AML-193 (cell line): ENCODE measurements at places on chromosomes 16 and 17.
A peak's percentile ranks its signal among the peaks of the same experiment; 100 is the strongest.

- DNase-seq = peak; percentile 7
Observed at GRCh38 chr16:19583665-19584300, 28.3 kb downstream of the VPS35L start.

DNA sequence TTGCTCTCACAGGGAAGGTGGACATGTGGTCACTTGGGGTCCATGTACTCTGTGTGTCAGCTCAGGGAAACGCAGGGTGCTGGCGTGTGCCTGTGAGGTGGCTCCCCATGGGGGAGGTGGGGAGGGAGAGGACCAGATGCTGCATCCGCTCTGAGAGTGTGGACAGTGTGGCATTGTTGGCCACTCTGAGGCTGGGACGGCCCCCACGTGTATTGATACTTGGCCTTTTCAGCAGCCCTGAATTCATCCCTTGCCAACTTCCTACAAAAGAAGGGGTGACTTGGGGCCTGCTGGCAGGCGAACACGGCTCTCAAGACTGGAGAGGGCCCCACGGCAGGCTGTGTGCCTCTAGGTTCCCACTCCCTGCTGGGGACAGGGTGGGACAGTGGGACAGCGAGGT is 120.1 kb downstream of the RAB11FIP4 start:
- DNase-seq = no peak

GRCh38 chr17:58329035-58329809 is 627 bp upstream of the TSPOAP1 start:
- DNase-seq = peak; percentile 88

DNA sequence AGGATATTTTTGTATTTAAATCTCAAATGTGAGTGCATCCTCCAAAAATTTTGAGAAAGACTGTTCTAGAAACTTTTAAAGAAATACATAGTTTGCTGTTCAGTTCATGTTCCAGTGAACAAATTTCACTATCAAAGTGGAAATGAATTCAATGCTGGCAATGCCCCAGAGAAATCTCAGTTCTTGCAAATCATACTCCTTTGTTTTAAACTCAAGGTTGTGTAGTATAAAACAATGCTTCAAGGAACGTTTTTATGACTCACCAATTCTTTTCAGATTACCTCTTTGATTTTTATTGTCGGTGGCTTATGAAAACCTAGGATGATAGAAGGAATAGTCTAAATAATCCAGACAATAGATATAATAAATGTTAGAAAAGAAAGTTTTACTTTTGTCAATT is 17.6 kb downstream of the LPCAT2 start:
- no peak for DNase-seq

DNA sequence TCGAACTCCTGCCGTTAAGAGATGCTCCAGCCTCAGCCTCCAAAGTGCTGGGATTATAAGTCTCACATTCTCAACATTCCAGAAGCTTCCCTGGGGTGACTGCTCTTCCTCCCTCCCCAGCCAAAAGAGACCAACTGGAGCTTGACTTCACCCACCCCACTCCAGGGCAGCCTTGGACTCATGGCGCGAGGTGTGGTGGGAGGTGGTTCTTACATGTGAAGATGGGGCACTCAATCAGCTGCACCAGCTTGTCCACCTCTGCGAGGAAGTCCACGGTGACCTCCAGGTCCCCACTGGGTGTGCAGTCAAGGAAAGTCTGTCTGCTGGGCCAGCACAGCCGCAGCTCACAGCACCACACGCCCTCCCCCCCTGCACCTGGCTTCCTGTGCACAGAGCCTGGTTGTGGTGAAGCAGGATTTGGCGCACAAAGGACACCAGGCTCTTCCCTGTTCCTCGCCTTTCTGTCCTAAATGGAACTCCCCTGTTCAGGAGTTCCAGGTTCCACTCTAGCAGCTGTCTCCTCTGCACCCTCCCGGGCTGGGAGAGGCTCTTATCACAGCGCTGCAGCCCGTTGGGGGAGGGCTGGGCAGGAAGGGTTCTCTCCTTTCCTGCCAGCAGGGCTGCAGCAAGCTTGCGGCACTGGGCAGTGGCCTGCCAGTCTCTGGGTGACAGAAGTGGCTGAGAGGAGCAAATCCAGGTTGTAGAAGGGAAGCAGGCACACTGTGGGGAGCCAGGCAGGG is 9.6 kb upstream of the MTSS2 start:
- no peak for DNase-seq

DNA sequence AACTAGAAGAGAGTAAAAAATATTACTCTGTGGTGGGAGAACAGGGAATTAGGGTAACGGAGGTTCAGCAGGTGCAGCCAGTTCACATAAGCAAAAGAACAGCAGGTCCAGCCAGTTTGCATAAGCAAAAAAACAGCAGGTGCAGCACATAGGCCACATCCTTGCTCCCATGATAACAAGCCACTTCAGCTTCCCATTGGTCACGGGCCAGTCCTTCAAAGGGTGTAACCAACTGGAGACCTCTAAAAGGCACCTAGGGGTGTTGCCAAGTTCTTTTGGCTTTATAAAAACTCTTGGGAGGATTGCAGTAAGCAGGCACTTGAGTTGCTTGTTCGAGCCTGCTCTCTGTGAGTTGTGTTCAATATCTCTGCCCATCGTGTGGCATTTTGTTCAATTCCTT is 488.1 kb downstream of the XYLT1 start:
- DNase-seq = no peak

DNA sequence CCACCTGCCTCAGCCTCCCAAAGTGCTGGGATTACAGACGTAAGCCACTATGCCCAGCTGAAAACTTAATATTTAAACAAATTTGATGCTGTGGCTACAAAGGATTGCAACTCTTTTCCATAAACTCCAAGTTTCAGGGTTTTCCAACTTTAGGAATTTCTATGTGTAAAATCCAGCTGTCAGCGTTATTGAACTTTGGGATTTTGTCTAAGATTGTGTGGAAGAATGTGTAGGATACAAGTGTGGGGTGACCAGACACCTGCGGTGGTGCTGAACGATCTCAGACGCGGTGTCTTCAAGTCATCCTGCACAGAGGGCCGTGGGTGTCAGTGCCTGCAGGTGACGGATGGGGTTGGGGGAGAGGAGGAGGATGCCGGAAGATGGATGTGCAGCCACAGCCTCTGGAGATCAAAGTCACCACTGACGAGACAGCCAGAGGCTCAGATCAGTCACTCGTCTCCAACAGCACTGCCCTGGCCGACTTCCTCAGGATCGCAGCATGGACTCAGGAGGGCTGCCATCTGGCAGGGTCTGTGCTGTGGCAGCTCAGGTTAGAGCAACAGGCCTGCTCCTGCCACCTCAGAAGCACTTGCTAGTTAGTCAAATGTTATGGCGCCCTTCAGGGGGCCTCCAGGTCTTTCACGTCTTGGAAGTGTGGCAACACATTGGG is 13.0 kb downstream of the ACSF3 start:
- no peak for DNase-seq

- DNase-seq = no peak
Observed at GRCh38 chr16:4435337-4436067, 9.8 kb downstream of the DNAJA3 start.

DNA sequence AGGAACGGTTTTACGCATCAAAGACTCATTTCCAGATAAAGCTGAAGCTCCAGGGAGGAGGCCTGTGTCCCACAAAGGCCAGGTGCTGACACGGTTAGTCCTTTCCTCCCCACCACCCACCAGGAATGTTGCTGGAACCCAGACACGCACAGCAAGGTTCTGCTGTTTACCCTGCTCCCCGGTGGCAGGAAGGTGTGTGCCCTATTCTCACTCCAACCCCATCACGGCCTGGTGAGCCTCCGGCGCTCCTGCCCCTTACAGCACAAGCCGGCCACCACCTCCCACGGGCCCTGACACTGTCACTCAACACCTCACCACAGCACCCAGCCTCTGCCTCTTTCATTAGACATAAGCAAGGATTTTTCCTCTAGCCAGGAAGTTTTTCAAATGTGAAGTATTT is 47.8 kb downstream of the ANKRD11 start:
- DNase-seq = no peak

DNA sequence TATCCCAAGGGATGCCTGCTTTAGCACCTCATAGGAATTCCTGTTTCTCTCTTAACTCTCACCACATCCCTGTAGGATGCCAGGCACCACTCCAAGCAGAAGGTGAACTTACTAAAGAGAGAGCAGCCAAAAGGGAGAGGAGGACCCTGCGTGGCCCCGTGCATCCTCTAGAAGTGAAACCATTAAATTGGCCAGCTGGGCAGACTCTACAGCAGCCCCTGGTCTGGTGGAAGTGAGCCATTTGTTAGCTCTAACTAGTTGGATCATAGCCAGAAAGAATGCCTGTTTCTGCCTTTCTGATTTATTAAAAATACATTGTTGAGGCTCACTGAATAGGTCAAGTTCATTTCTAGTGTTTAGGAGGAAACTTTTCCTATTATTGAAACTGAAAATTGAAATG is 22.3 kb downstream of the TMEM11 start:
- no peak for DNase-seq

- no peak for DNase-seq
Observed at GRCh38 chr17:42779936-42780850, at the start of gene WNK4. Gene WNK4, plus strand, starts transcription at chr17:42780610. Its CDS starts 89 bp downstream, at chr17:42780699.

DNA sequence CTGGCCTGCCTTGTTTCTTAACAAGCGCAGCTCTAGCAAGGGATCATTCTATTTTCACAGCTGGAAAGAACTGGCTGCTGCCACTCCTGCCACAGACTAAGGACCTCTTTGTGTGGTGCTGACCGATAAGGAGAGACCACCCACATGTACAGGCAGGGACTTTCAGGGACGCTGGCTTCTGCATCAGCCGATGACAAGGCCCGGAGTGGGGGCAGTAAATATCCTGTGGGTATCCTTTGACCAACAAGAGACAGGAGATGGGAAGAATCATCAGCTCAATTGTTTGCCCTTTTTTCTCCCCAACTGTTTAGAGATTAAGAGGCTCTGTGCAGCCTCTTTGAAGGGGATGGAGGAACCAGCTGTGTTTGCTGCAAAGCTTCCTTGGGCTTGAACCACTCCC is 9.2 kb upstream of the ITPRIPL2 start:
- DNase-seq = no peak

- no peak for DNase-seq
Observed at GRCh38 chr17:75266316-75267152, 4.5 kb downstream of the MIF4GD start.

DNA sequence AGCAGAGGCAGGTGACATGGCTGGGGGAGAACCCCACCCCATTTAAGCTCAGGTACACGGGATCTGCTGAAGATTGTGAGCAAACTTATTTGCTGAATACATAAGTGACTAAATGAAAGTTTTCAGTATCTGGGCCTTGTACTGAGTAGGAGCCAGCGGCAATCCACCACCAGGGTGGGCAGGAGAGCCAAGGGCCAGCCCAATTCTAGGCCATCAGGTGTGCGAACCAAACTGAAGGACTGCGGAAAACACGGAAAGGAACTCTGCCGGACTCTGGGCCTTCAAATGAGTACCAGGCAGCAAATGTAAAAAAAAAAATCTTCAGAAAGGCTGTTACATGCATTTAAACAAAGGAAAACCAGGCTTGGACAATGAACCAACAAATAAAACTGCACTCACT is 19.7 kb downstream of the ARHGAP17 start:
- no peak for DNase-seq

GRCh38 chr16:70572050-70572925 is 48.7 kb downstream of the SF3B3 start:
- no peak for DNase-seq

GRCh38 chr17:76914937-76915336 is 46.7 kb downstream of the MGAT5B start:
- no peak for DNase-seq

GRCh38 chr17:69192754-69193153 is 35.9 kb downstream of the ABCA10 start:
- DNase-seq = no peak

- no peak for DNase-seq
Observed at GRCh38 chr17:74147056-74147835, 56.2 kb upstream of the RPL38 start.

DNA sequence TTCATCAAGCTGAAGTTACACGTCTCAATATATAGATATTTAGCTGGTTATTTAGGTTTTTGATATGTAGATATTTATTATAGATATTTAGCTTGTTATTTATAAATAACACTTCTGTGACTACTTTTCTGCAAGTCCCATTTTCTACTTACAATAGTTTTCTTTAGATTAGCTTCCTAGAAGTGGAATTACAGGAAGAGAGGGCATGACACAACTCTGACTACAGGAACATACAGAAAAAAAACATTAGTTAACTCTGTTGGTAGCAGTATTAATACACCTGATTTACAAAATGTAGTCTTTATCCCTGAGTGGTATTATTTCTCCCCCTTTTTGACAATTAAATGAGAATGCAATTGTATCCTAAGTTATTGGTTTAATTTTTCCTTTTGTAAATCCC is 21.2 kb upstream of the CCL1 start:
- DNase-seq = no peak

DNA sequence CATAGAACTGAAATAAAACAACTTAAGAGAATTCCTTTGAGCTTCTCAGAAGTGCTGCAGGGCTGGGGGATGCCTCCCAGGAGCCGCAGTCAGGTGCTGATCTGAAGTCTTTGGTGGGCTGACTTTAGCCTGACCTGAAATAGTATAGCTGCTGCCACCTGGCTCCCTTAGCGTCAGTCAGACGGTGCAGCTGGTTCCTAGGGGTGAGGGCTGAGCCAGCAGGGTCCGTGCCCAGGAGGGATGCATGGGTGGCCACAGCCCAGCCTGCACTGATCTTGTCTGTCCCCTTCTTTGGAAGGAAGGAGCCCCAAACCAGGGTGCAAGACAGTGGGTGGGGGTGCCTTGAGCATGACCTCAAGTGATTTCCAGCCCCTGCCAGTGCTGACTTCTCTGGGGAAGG is 11.5 kb downstream of the MAPT start:
- no peak for DNase-seq

DNA sequence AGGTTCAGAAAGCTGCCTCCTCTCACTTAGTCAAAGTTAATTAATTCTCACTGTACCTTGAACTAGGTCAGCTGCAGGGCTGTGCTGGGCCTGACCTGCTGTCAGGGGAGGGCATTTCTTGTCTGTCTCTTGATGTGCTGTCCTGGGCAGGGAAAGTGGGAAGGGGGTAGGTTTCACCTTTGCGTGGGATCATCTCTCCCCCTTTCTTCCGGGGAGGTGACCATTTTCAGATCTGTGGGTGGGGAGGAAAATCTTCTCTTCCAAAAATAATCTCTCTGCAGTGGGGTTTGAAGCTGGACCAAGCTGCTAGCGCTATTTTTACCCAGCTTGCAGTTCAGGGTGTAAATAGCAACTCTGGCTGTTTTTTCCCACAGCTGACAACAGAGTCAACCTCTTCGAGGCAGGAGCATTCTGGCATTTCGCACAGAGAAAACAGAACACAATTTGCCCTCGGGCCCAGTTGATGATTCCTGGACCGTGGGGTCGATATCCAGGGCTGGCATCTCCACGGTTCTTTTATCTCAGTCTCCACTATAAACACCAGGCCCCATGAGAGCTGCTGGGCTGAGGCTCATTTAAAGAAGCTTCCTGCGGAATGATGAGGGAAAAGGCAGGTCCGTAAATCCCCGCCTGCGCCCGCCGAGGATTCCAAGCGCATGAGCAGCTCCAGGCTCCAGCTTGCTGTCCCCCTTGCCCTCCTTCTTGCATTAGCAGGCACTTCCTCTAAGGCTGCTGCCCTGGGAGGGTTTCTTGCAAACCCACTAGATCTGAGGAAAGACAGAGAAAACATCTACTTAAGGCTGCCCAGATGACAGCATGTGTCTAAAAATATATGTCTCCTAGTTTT is 93.9 kb downstream of the YPEL2 start:
- no peak for DNase-seq

- DNase-seq = peak; percentile 73
Observed at GRCh38 chr16:29811170-29811895, 660 bp upstream of the PRRT2 start.

- no peak for DNase-seq
Observed at GRCh38 chr17:34009912-34010311, 245.2 kb upstream of the CCL2 start.

GRCh38 chr17:18163547-18163946 is 20.1 kb upstream of the ALKBH5 start:
- DNase-seq = no peak

GRCh38 chr16:72677662-72678447 is 370.1 kb downstream of the ZFHX3 start:
- DNase-seq = no peak
